Activated CD8-positive, alpha-beta memory T cell treated with anti-CD3 and anti-CD28 coated beads, Interleukin-2, amount 50 U/mL, for 4 hours (primary cell): ENCODE measurements at places on chromosomes 3 and 15.

GRCh38 chr3:17372362-17373210 lies 369.8 kb downstream of the TBC1D5 start:
- DNase-seq: no peak

DNA sequence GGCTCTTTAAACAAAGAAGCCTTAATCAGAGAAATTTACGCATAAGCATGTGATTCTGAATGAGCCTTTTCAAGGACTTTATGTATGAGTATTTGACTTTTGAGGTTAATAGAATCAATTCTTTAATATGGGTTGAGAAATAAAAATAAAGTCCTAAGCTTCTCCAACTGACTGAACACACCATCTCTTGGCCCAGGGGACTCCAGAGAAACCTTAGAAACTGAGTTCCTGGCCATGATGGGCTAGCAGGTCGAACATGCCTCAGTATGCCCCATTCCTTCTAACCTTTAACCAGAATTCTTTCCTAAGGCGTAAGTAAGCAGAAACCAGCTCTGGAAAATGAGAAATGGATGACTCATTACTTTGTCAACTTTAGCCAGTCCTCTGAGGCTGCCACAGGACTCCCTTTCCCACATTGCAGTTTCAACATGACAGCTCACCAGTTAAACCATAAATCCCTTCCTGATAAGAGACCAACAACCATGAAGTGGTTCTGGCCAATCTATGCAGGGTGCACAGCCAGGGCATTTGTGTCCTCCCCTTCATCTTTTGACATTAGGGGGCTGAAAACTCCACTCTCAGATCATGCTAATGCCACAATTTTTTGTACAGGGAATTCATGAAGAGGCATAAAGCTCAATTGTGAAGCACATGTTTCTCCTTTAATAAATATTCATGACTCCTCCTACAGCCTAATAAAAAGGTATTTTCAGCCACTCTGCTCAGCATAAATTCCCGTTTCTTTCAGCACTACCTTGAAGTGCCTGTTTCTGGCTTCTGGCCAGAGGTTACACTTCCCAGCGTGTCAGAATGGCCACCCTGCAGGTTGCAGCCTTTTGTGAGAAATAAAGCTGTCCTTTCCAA lies 33.3 kb downstream of the TM4SF18 start:
- no peak for DNase-seq

GRCh38 chr3:191958980-191959671 lies 498.2 kb downstream of the PYDC2 start:
- no peak for DNase-seq

- DNase-seq: no peak
These were observed 22.8 kb downstream of the MINDY2 start for GRCh38 chr15:58793862-58794261.

DNA sequence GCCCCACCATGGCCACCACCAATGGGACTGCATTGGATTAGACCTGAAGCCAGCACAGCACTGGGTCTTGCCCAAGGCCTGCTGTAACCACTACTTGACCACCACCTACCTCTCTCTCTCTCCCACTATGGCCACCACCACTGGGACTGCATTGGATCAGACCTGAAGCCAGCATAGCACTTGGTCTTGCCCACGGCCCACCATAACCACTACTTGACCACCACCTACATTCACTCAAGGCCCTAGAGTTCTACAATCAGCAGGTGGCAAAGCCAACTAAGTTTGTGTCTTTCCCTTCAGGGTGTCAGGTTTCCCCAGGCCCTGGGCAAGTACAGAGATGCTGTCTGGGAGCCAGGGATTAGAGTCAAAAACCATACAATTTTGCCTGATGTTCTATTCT lies 57.6 kb downstream of the ESYT3 start:
- DNase-seq: no peak

DNA sequence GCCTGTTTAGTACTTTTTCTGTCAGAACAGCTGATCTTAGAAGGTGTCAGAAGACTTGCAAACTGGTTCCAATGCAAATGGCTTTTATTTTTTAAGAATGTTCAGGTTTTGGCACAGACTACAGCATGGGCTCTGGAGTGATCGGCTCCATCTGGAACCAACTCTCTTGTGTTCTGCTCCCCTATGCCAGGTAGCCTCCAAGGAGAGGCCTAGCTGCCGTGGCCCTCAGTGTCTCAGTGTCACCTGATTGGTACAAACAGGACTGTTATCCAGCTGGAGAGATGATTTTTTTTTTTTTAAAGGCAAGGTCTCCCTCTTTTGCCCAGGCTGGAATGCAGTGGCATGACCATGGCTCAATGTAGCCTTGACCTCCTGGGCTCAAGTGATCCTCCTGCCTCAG lies 183.1 kb downstream of the SV2B start:
- DNase-seq: no peak

GRCh38 chr15:70199540-70200410 lies 102.1 kb upstream of the TLE3 start:
- no peak for DNase-seq
